Naive B cell (primary cell): ENCODE measurements at places on chromosomes 5 and 9. TPM values are rescaled to one million over a fixed set of nuclear protein-coding genes. Genes with fewer than 3 reads are reported as not detected.
A peak's percentile ranks its signal among the peaks of the same experiment; 100 is the strongest.

- peak; percentile 87 for DNase-seq
These were observed 6.3 kb downstream of the SLC12A7 start for GRCh38 chr5:1105350-1106265.

- DNase-seq: no peak
These were observed 194.6 kb downstream of the AOPEP start for GRCh38 chr9:94921092-94921471.

- no peak for DNase-seq
These were observed 155.6 kb upstream of the PANK3 start for GRCh38 chr5:168734620-168735300.

DNA sequence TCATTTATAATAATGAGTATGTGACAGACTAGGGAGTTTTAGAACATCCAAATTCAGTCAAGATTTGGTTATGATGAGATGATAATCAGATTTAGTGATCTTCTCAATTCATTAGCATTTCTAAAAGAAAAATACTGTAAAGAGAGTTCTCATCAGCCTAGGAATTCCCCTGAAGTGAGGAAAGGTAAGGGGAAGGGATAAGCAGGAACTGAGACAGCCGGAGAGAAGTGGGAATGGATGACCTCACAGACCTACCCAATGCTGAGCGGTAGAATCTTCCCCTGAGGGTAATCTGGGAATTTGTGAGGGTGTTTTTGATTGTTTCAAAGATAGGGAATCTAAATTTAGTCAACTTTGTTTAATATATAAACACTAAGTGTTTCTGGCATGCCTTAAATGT, 16.7 kb upstream of the GPBP1 start:
- DNase-seq: no peak

DNA sequence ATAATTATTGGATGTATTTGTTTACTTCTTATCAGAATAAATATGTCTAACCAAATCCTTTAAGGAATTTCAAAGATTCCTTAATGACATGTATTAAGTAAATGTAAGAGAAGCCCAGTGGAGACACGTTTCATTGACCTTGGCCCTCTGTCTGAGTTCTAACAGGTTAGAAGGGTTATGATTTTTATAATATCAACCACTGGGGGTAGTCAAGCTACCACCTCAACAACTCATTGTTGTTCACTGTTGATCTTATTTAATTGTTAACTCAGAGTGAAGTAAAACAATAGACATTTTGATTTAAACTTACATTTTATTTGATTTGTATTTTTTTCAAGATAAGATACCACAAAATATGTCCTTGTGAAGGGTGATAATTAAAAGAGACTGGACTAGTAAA, 499.2 kb upstream of the COX7C start:
- no peak for DNase-seq

DNA sequence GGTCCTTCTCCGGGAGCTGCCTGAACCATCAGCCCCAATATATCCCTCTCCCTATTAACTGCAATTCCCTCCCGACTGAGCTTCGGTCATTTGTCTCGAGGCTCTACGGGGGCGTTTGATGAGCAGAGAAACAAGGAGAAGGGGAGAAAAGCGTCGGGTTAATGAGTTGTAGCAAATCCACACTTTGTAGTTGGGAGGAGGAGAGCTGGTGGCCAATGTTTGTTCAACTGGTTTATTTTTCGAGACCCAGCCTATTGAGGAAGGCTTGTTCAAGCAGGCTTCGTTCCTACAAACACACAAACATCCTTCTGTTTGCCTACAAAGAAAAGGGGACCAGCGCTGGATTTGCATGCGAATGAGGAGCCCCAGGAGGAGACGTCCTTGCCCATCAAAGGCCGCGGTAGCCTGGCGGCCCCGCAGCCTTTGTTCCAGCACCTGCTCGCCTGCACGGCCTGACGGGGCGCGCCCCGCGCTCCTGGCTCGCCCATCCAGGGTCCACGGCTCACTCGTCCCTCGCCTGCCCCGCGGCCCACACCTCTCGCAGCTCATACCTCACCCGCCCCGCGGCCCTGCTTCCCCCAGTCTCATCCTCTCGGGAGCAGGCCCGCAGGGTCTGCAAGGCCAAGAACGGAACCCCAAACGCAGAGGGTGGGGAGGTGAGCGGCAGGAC, 4.6 kb downstream of the FOXD1 start:
- no peak for DNase-seq

PCDHA2 gene
- not detected for polyA plus RNA-seq

GALNT10 gene
- polyA plus RNA-seq: 21.7 TPM

TEX48 gene
- not detected for polyA plus RNA-seq

SLCO6A1 gene
- polyA plus RNA-seq: not detected
